ENCODE measurements at places on chromosomes 6 and 20.
A peak's percentile ranks its signal among the peaks of the same experiment; 100 is the strongest.

DNA sequence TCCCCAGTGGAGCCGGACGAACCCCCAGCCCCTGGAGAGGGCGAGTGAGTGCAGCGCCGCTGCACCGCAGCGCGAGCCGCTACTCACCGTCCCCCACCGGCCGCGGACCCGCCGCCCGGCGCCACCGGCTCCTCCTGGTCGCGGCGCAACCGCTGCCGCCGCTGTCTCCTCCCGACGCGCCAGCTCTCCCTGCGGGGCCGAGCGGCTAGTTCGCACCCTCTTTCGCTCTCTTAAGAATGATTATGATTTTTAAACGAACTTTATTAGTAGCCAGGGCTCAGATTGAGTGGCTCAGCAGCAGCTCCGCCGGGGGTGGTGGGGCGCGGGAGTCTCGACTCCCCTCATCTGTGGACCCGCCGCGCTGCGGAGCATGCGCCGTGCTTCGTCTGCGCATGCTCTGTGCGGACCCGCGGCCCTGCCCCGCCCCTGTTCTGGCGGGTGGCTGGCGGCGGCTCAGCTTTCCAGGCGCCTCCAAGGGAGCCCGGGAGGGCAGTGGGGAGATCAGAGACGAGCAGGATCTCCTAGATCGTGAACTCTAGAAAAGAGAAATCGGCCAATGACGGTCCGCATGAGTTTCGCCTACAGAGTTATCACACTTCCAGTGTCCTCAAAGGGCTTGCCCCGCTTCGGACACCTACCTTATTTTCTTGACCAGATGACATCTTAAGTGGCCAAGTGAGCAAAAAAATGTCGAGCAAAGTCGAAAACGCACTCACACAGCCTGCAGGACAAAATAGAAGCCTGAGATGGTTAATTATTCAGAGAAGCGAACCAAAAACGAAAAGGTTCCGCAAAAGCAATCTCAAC lies at the start of gene RAB23:
TSS of gene RAB23 (minus strand) at position 372 of the 807 bp plus-strand sequence. CDS start 11,927 bp downstream, outside the sequence.
- peak; percentile 86 for DNase-seq

DNA sequence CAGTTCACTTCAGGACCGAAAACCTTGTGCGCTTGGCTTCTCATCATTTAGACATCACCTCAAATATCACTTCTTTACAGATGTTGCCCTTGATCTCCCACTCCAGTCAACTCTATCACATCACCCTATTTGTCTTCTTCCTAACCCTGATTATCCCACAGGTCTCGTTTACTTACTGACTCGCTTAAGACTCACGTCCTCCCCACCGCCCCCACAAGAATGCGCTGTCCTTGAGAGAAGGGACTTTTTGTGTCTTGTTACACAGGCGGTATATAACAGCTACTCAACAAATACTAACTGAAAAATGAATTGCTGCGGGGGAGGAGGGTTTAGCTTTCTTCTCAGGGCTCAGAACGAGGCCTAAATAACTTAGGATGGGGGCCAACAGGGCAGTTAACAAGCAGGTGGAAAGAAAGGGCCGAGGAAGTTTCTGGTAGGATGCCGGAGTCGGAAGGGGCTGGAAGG lies 527 bp downstream of the TOMM34 start:
- DNase-seq, result peak; percentile 13

GRCh38 chr6:160005861-160006540 lies 37.1 kb downstream of the IGF2R start:
- DNase-seq, result no peak

GRCh38 chr6:34318499-34319470 lies 70.0 kb upstream of the SMIM29 start:
- DNase-seq, result no peak

DNA sequence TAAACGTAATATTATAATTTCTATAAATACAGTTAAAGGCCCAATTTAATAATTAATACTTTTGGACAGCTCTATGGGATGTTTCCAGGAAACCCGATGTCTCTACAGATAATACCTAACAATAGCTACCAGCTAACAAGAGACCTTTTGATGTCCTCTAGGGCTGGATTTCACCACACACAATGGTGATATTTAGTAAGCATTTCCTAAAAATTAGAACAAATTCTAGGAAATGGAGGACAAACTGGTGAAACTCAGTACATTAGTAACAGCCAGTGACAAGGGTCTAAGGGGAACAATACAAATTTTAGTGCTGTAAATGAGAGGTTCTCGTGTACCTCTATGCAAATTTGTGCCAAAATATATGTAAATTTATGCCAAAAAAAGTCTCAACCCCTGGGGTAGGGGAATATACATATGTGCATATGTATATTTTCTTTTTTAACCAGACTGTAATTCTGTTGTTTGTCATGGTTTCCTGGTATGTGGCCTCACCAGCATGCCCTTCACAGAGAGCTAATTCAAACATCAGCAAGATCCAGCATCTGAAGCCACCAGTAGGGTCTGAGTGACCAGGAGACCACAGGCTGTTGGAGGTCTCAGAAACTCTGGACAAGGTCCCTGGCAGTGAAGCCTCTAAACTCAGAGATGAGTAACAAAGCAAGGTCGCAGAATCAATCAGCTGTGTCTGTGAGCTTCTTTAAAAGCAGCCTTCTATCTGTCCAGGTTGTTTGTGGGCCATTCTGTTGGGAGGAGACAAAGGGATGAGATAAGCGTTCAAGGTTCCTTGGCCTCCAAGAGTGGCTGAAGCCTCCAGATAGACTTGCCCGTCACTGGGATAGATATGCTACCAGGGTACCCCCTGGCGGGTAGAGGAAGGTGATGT lies 235.1 kb upstream of the RREB1 start:
- DNase-seq, result no peak

DNA sequence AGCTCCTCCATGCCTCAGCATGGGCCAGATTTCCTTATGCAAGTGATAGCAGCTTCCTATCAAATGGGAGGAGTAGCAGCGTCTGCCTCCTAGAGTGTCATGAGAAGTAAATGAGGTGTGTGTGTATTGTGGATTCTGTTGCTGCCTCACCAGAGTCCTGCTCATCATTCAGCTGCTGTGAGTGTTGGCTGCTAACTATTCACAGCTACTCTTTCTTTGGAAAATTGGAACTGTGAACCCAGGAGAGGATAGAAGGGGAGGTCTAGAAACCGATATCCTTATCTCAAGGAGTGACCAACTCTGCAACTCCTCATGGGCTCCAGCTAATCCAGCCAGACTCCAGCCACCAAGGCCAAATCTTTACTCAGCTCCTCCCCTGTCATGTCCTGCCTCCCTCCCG lies 63.3 kb downstream of the TOX2 start:
- no peak for DNase-seq

DNA sequence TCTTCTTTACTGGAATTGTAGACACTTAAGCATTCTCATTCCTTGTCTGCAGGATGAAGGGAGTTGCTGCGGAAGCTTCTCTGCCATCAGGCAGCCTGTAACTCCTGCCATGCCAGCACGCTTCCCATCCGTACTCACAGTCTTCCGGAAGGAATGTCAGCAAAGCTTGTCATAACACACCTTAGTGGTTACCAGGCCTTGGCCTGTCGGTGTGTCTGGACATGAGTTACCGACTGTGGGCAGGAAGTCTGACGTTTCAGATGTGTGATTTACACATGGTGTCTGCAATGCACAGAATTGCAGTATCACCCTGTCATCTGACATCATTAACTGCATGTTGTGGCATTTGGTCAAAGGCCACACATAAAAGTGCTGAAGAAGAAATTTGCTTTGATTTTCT lies 102.2 kb downstream of the SLC24A3 start:
- no peak for DNase-seq

- no peak for DNase-seq
These were observed 83.1 kb downstream of the IRF4 start for GRCh38 chr6:474453-475185.

GRCh38 chr6:168442646-168443045 lies 1.7 kb downstream of the SMOC2 start:
- no peak for DNase-seq

DNA sequence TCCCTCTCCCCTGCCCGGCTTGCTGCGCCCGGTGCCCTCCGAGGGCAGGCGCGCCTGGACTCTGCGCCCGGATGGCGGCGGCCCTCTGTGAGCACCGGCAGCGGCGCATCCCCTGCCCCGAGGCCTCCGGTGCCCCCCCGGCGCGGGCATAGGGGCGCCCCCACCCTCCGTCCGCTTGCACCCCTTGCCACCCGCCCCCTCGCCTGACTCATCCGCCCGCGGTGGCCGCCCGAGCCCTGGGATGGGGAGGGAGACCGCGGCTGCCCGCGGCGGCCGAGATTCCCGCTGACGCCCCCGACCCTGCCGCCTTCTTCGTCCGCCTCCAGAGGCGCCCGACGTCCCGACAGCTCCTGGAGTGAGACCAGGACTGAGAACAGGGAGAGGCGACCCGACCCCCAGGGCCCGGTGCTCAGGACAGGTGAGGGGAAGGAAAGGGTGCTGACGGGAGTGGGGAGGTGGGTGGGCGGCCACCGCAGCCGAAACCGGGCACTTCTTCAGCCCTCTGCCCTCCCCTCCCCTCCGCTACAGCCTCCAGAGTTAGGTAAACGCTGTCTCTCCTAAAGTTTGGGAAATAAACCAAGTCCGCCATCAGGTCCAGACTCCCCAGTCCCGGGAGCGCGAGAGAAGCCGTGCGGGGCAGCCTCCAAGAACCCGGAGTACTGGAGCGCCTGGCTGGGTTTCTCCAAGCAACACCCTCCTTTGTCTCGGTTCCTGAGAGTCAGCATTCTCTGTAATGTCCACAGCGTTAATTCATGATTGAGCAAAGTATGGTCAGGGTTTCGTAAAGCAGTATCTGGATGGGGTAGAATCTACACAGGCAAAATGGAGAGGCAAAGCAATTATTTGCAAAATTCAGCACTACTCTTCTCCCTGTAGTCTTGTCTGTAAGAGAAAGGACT lies 539 bp downstream of the TMEM200A start:
- no peak for DNase-seq

DNA sequence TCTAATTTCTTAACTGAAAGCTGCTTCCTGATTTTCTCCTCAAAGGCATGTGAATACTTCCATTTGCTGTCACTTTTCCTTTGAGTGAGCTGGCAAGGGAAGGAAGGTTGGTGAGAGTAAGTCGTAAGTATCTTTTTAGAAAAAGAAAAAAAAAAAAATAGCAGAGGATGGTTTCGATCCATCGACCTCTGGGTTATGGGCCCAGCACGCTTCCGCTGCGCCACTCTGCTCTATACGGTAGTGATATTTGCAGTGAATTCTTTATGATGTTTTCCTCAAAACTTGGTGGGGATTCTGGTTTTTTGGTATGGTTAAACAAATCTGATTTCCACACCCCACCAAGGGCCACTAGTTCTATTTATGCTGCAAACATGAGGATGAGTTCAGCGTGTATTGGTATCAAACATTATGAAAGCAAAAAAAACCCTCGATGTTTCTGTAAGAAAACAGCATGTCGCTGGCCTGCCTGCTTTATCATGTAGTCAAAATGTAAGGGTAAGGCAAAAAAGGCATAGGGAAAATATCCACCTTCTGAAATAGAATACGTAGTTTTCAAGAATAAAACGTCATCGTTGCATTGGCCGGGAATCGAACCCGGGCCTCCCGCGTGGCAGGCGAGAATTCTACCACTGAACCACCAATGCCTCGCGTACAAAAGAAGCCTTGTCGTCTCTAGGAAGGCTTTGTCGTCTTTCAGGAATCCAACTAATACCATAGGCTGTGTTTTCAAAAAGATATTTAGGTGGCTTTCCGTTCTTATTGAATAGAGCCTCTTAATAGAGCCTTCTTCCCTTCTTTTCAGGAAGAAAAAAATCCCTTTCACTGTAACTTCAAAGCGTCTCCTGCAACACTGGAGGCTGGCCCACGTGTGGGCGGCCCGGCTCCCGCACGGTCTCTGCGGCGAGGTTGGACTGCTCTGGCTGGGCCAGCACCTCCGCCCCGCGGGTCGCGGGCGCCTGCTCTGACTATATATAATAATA lies 9.6 kb downstream of the OR2B2 start:
- peak; percentile 91 for DNase-seq

GRCh38 chr6:15114061-15114460 lies 131.8 kb upstream of the JARID2 start:
- DNase-seq, result no peak

DNA sequence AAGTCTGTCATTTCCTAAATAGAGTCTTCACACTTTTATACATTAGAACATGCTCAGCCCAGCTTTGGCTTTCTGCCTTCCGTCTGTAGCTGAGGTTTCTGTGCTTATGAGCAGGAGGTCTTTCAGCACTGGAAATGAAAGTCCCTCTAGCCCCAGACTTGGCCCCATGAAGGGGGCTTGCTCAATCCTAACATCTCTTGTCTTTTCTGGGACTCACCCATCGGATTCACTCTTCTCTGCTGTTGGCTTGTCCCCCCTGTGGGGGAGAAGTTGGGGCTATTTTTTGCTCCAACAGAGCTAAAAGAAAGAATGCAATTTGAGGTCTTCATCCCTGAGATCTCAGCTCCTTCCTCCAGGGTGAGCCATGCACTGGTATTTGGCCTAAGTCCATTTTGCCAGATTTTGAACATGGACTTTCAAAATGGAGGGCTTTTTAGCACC lies 177.7 kb downstream of the MRPL14 start:
- no peak for DNase-seq

DNA sequence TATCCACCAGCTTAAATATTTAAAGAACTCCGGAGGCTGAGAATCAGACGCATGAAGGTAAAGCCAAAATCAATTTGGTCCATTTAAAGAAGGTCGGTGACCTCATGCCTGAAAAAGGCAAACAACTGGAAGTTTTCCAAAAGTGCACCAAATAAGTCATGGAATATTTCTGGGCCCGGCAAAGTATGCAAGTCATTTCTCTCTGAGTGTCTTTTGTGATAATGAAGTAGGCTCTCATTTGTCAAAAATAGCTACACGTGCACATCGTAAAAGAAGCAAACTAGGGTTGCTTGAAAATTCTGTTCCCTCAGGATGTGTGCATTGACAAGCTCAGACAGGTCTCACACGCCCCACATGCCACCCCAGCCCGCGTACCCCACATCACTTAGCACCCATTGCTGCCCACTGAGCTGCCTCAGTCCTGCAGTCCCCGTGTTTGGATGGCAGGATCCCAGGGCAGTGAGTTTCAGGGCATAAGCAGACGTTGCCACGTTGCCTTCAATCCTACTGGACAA lies 20.5 kb upstream of the PYGB start:
- DNase-seq, result no peak

DNA sequence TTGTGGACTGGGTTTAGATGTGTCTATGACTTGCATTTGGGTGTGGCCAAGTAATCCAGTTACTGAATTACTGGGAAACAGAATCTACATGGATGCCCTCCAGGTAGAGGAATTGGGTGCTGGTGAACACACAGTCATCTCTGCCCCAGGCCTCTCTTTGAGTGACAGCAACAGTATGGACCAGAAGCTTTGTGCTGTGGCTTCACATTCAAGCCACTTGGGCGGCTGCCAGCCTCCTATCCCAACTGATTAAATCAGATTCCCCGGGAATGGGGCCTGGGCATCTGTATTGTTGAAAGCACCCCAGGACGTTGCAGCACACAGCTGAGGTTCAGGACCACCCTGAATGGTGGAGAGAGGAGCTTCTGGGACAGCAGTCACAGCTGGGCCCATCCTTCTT lies 144.6 kb downstream of the DHX35 start:
- DNase-seq, result no peak

DNA sequence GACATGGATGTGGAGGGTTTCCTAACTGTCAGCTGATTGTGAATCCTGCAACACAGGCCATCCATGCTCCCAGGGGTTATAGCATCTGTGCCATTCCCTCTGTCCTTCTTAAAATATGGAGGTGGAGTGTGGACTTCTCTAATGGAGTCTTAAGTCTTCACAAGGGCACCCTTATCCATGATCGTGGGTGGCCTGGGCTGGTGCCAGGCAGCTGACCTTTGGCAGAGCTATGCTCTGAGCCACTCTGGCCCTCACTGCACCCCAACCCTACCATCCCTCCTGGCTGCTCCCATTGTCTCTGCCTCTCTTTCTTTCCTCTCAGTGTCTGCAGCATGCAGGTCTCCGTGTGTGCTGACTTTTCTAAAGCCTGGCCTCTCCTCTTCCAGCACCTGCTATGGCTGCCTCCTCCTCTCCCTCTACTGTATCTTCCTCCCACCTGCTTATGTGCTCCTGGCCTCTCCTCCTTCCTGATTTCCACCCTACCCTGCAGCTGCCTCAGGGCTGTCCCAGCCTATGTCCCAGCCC lies 11.2 kb upstream of the PCMTD2 start:
- DNase-seq, result no peak

All from putamen (tissue), 1 donor.